Renal cortical epithelial cell (primary cell): ENCODE measurements at places on chromosomes 4 and X. TPM values are rescaled to one million over a fixed set of nuclear protein-coding genes. Genes with fewer than 3 reads are reported as not detected.
A peak's percentile ranks its signal among the peaks of the same experiment; 100 is the strongest.

RAB39B gene
- under 0.01 and 0.35 TPM in 2 replicates for total RNA-seq

PROM1 gene
- total RNA-seq: 61.6 and 98.4 TPM in 2 replicates

FDCSP gene
- not detected in 2 replicates for total RNA-seq

LETM1 gene
- total RNA-seq: 94.6 and 102 TPM in 2 replicates

RAB33A gene
- total RNA-seq: 0.15 and 1.4 TPM in 2 replicates

ARAP2 gene
- total RNA-seq: 27.3 and 31.6 TPM in 2 replicates

SOWAHB gene
- 6.9 and 36.6 TPM in 2 replicates for total RNA-seq

WDR17 gene
- 0.87 and 5.5 TPM in 2 replicates for total RNA-seq

- peak; percentile 62 for DNase-seq
Measured at GRCh38 chr4:185782523-185782922, 29.5 kb downstream of the SORBS2 start.

GRCh38 chr4:83875437-83875836 lies 339.5 kb downstream of the GPAT3 start:
- DNase-seq: no peak

DNA sequence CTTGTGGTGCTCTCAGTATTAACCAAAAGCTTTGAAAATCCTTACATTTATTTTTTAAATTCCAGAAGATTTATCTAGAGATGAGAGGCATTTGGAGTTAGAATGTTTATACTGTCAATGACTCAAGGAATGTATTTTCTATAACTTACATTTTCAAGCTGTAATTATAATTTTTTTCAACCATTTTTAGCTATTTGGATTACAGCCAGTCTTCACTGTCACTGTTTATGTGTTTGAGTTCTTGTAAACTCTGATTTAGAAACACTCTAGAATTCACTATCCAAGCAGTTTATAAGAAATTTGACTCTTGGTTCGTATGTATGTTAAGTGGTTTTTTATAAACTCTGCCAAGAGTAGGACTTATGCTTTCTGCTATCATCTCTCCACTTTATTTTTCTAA lies 36.7 kb upstream of the GUCY1A1 start:
- DNase-seq: no peak

DNA sequence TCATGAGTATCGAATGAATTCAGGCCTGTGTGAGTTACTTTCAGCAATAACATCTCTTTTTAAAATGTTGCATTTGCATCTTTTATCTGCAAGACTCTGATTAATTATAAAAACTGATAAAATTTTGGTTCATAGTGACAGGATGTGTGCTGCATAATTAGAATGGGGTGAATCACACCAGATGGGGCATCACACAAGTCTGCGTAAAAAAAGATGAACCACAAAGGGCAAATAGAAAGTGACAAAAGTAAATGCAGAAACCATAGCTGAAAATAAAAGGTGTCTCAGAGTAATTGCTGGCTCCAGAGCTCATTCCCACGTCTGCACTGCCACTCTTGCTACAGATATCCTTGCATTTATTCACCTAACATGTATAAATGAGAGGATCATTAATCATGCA lies 131.1 kb downstream of the HS3ST1 start:
- no peak for DNase-seq

- peak; percentile 40 for DNase-seq
Measured at GRCh38 chr4:112031712-112032328, 113.4 kb upstream of the FAM241A start.

- DNase-seq: no peak
Measured at GRCh38 chrX:153644356-153645125, 2.5 kb upstream of the DUSP9 start.

- DNase-seq: peak; percentile 38
Measured at GRCh38 chrX:24245202-24245601, 68.7 kb downstream of the SUPT20HL2 start.

- DNase-seq: peak; percentile 51
Measured at GRCh38 chr4:77493120-77493752, 112.4 kb upstream of the CXCL13 start.

DNA sequence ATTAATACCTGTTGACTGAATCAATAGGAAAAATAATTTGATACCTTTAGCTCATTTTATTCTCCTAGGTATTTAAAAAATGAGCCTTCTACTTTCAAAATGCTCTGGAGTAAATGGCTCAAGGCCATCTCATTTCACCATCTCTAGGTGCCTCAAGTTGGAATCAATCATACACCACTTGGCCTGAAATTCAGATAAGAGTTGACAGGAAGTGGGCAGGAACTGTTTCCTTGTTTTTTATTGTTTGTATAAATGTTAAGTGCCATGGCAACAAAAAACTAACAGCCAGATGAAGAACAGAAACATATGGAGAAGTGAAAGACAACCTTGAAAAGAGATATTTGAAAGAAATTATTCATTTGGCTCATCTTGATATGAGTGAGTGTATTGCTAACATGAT lies 12.4 kb downstream of the LIMCH1 start:
- peak; percentile 49 for DNase-seq

DNA sequence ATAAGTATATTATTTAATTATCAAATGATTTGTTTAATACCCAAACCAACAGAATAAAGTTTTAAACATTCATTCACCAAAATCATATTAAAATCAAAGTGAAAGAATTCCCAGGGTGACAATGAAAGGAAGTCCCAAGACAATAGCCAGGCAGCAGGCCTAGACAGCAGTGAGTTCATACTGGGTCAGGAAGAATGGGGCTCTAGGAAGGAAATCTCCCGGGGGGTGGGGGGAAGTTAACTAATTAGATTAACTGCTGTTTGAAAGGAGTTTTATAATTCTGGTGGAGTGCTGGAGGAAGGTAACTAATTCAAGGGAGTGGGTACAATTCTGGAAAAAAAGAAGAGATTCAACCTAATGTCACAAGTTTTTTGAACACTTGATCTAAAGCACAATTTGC lies 104.1 kb downstream of the ZAR1 start:
- no peak for DNase-seq

GRCh38 chr4:105666693-105667092 lies 41.8 kb downstream of the INTS12 start:
- DNase-seq: peak; percentile 80

DNA sequence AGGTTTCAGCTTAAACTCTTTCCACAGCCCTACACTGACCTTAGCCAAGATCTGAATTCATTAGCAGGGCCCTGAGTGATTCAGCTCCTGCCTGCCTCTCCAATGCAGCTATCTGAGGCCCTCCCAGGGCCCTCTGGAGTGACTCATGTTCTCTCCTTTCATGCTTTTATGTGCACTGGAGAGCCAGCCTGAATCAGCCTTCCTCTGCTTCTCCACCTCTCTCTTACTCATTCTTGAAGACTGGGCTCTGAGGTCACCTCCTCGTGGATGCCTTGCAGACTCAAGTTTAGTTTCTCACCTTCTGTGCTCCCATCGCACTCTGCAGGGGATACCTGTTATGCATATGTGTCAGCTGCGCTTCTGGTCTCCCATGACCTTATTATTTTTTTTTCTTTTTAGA lies 3.1 kb upstream of the OCIAD2 start:
- peak; percentile 99 for DNase-seq

DNA sequence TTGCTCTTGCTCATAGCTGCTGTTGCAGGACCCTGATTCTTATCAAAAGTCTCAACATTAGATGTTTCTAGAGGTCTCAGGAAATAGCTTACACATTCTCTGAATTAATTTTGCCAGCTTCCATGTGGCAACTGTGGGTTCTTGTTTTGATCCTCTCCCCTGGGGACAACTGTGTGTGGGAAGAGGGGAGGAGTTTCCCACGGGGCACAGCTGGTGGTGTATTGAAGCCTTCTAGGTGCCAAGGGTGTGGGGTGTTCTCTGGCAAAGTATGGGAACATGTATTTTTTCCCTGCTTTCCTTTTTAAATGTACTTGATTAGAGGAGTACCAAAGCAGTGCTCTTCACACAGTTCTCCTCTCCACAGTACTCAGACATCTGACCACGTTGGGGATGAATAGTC lies 212.7 kb downstream of the RPA4 start:
- DNase-seq: peak; percentile 15

DNA sequence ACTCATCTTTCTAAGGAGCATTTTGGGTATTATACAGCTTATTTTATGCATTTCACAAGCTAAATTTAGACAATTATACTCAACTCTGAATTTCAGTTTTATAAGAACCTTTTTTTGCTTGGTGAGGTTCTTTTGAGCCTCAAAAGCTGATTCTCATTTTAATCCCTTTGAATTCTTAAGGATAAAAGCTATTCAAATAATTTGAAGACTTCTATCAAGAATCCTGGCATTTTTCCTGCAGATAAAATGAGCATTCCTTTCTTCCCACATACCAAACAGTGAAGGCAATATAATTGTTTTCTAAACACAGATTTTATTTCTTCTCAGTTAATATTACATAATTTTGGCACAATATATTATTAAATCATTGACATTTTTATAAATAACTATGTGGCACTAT lies 118.4 kb upstream of the GPM6A start:
- DNase-seq: no peak

- DNase-seq: peak; percentile 30
Measured at GRCh38 chrX:105461016-105461415, 240.5 kb upstream of the TEX13A start.

GRCh38 chr4:96293806-96294205 lies 453.9 kb downstream of the PDHA2 start:
- DNase-seq: no peak

DNA sequence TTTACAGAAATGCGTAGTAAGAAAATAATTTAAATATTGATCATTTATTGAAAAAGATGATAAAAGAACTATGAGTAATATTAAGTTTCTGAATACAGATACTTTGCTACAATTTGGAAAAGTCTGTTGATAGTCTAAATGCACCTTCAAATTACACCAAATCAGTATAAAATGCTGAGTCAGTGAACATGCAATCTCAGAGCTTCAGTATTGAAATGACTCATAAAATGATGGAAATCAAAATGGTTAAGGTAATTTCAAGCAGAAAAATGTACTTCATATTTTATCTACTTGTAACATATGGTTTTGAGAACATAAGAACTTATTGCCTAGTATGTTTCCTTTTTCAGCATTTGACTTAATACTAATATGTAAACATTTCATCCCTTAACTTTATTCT lies 448.2 kb downstream of the PCDH10 start:
- DNase-seq: no peak

DNA sequence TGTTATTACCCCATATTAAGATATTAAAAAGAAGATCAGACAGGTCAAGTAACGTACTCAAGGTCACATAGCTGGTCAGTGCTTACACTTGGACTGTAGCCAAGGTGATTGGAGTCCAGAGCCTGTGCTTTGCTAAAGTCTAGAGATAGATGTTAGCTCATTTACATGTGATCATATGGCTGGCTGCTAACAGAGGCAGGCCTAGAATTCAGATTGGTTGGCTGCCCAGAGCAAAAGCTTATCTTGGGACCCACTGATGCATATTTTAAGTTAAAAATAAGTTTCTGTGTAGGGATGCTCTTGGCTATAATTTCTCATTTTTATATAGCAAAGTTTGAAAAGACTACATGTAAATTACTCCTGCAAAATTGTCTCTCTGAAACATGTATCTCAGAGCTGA lies 18.1 kb upstream of the EXOC1L start:
- no peak for DNase-seq

DNA sequence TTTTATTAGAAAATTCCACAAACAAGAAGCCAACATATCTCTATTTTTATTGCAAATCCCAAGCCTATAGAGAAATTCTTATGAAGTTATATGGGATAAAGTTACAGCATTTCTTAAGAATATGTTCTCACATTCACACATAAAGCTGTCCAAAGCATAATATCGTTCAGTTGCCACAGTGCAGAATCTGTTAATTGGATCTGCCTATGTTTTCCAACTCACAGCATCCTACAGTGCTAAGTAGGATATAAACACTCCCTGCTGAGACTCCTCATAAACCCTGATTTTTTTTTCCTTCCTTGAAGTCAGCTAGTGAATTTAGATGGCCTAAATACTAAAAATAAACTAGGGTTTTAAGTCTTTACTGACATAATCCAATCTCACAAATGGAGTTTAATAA lies 307.9 kb downstream of the PDGFC start:
- no peak for DNase-seq

DNA sequence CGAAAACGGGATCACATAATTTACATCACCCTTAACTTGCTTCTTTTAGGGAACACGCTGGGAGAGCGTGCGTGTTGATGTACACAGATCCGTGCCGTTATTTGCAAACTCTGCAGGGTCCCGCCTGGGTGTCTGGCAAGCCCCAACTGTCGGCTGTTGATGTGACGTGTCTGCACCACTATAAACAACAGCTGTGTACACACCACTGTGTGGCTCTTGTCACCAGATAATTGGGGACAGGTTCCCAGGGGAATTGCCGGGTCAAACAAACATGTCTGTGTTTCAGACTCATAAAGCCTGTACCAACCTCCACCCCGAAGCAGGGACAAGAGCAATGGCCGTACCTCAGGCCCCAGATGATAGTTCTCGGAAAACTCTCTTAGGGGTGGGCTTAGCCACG lies 105.0 kb upstream of the AFAP1 start:
- no peak for DNase-seq

DNA sequence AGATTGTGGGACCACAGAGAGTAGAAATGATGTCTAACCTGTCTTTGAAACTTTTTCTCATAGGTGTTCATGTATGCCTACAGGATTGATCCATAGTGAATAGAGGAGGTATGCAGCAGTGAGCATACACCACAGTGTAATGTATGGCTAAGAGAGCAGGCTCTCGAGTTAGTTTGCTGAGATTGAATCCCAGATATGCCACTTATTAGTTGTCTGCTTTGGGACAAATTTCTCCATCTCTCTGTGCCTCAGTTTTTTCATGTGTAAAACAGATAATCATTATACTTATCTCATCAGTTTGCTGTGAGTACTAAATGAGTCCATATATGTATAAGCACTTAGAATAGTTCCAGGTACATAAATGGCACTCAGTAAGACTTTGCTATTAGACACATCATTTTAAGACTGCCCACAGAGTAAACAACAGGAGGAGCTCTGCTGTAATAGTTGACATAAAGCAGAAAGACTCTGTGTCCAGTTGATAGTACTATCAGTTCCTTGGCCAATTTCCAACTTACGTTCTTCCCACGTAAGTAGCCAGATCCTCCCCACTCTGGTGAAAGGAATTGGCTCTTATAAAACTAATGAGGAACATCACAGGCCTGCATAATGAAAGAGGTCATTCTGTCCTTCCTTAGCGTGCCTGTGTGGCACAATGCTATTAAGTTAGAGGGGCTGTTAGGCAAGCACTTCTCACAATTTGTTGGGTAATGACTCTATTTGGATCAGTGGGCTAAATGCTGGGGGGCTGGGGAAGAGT lies 20.7 kb upstream of the RNF150 start:
- no peak for DNase-seq

DNA sequence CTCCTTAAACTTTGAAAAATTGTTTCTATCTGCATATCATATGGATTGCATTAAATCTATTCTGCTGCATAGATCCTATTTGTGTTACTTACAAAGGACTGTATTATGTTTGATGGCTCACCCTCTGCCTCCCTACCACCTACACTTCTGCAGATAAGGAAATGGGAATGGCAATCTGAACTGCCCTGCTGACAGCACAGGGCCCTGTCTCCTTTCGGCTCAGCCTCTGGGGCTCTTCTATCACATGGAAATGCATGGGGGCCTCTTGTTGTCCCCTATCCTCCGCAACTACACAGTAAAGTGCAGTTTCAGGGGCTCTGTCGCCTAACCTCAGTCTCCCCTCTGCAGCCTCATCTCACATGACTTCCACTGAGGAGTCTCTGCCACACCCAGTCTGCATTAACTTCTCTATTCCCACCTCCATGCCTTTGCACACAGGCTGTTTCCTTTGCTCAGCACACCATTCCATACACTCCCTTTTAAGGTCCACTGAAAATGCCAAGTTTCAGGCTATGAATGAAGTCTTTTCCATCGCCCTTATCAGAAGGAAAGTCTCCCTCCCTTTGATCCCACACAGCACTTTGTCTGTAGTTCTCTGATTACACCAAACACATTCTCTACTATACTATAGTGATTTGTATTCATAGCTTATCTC lies 12.5 kb downstream of the RELL1 start:
- no peak for DNase-seq
